ENCODE measurements at places on chromosomes 7 and 10. TPM values are rescaled to one million over a fixed set of nuclear protein-coding genes. Genes with fewer than 3 reads are reported as not detected.
A peak's percentile ranks its signal among the peaks of the same experiment; 100 is the strongest.

- H3K36me3 ChIP-seq: no peaks in the 10 kb centered on the region
- no peaks in the 10 kb centered on the region for H3K27me3 ChIP-seq
- H3K4me3 ChIP-seq: no peak overlapping the region
- no peak for DNase-seq
Observed at GRCh38 chr10:14731875-14732512, 42.7 kb downstream of the FAM107B start.

DNA sequence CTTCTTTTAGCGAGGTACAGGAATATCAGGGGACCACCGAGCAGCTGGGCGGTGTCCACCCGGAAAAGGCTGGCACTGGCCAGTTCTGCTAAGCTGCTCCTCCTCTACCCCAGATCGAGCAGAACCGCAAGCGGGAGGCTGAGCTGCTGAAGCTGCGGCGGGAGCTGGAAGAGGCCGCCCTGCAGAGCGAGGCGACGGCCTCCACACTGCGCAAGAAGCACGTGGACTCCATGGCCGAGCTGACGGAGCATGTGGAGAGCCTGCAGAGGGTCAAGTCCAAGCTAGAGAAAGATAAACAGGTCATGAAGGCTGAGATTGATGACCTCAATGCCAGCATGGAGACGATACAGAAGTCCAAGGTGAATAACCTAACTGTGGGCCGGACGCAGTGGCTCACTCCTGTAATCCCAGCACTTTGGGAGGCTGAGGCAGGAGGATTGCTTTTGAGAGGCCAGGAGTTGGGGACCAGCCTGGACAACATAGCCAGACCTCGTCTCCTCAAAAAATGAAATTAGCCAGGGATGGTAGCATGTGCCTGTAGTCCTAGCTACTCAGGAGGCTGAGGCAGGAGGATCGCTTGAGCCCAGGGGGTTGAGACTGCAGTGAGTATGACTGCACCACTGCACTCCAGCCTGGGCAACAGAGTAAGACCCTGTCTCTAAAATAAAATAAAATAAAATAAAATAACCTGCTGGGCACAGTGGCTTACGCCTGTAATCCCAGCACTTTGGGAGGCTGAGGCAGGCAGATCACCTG, 15.3 kb downstream of the MYH16 start:
- H3K27me3 ChIP-seq: no peaks in the 10 kb centered on the region
- DNase-seq: no peak
- H3K27ac ChIP-seq: no peak overlapping the region
- no peaks in the 10 kb centered on the region for H3K36me3 ChIP-seq
- H3K4me3 ChIP-seq: no peak overlapping the region
- H3K4me1 ChIP-seq: no peaks in the 10 kb centered on the region

- DNase-seq: no peak
- H3K27ac ChIP-seq: peak overlapping the region; percentile 66
- no peak overlapping the region for H3K4me3 ChIP-seq
- H3K27me3 ChIP-seq: no peaks in the 10 kb centered on the region
- no peaks in the 10 kb centered on the region for H3K4me1 ChIP-seq
Observed at GRCh38 chr7:18019555-18019954, 8.1 kb downstream of the PRPS1L1 start.

GRCh38 chr10:133237588-133238465, at the start of gene VENTX:
VENTX (plus strand) TSS chr10:133237855; CDS start chr10:133237915, 60 bp downstream.
- H3K4me3 ChIP-seq: no peak within 1 kb of the TSS
- no peaks in the 10 kb centered on the region for H3K36me3 ChIP-seq
- no peaks in the 10 kb centered on the region for H3K4me1 ChIP-seq
- H3K27me3 ChIP-seq: peaks cover 33% of the 10 kb centered on the region
- DNase-seq: no peak

- no peak overlapping the region for H3K4me3 ChIP-seq
- H3K36me3 ChIP-seq: no peaks in the 10 kb centered on the region
- H3K4me1 ChIP-seq: peaks cover 12% of the 10 kb centered on the region
- no peak for DNase-seq
- no peaks in the 10 kb centered on the region for H3K27me3 ChIP-seq
- H3K27ac ChIP-seq: no peak overlapping the region
Observed at GRCh38 chr7:143387156-143387975, 6.2 kb downstream of the ZYX start.

Gene LRGUK
- 0.69 TPM for total RNA-seq

- no peaks in the 10 kb centered on the region for H3K4me1 ChIP-seq
- no peak for DNase-seq
- no peak overlapping the region for H3K27ac ChIP-seq
- H3K36me3 ChIP-seq: no peaks in the 10 kb centered on the region
- no peaks in the 10 kb centered on the region for H3K27me3 ChIP-seq
- no peak overlapping the region for H3K4me3 ChIP-seq
Observed at GRCh38 chr10:79442171-79443040, 3.0 kb downstream of the ZCCHC24 start.

DNA sequence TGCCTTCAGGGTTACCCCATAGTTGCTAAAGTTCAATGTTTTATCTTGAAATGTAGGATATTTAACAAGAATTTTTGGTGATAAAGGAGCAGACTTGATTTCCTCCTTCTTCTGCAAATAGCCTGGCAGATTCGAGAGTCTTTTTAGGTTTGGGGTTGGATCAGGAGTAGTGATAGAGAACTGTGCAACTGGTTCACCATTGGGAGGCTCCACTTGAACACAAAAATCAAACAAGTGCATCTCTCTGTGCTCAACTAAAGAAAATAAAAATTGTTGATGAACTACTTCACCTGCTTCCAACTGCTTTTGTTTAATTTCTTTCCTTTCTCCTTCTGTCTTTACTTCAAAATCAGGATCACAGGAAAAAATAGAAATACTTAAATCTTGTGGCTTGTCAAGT, 58.5 kb downstream of the MACC1 start:
- no peaks in the 10 kb centered on the region for H3K4me1 ChIP-seq
- DNase-seq: no peak
- H3K27ac ChIP-seq: no peak overlapping the region
- no peaks in the 10 kb centered on the region for H3K27me3 ChIP-seq
- H3K4me3 ChIP-seq: no peak overlapping the region
